ENCODE measurements at places on chromosomes 2 and 18. TPM values are rescaled to one million over a fixed set of nuclear protein-coding genes. Genes with fewer than 3 reads are reported as not detected.
A peak's percentile ranks its signal among the peaks of the same experiment; 100 is the strongest.

DNA sequence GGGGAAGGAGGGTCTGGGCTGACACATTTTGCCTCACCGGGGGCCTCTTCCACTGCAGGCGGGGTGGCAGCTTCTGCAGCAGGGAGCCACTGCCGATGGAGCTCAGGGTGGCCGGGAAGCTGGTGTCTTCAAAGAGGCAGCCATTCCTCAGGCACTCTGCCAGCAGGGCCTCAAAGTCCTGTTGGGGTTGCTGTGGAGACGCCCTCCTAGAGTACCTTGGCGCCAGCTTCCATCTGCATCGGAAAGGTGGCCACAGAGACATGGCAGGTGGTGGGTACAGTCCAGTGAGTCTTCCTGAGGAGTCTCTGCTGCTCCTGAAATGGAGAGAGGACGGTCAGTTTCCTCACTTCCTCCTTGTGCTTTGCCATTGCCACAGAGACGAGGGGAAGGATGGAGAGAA, 12.1 kb downstream of the CAPN14 start:
- no peak for DNase-seq

DNA sequence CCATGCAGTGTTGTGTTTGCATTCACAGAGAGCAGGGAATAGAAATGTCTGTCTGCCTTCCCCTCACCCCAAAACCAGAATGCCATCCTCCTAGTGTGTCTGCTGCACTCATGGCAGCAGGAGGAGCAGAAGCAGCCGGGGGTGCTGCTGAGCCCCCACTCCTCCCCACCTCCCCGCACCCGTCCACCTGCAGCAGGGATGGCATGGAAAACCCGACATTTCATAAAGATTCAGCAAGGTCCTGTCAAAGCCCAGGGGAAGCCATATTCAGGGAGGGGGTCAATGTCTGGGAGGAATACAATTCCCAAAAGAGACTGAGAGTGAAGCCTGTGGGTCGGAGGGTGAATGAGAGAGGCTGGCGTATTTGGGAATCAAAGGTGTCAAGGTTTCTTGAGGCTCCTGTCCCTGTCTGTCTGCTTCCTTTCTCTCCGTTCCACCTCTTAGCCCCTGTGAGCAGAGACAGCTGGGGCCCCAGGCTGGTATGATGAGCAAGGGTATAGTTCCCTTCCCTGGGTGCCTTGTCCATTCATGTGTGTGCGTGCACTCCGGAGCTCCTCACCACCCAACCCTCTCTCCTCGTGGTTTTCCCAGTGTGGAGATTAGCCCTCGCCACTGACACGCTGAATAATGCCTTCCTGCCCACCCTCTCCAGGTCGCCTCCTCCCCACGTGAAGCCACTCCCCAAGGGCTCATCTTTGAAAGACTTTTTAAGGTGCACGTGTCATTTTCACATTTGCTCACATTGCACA, 133.5 kb upstream of the ZNF236 start:
- DNase-seq = no peak

DNA sequence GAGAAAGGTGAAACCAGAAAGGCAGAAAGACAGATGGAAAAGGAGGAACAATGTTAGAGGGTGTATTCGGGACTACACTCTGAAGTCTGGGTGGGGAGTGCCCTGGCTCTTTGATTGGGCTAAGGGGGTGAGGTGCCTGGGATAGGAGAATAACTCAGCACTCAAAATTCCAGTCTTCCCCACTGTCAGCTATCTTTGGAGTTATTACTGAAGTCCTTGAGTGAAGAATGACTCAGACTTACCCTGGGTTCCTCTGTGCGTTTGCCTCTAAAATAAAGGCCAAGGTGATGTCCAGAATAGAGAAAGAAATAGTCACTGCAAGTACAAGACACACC, 151.8 kb upstream of the SERPINE2 start:
- DNase-seq = no peak

DNA sequence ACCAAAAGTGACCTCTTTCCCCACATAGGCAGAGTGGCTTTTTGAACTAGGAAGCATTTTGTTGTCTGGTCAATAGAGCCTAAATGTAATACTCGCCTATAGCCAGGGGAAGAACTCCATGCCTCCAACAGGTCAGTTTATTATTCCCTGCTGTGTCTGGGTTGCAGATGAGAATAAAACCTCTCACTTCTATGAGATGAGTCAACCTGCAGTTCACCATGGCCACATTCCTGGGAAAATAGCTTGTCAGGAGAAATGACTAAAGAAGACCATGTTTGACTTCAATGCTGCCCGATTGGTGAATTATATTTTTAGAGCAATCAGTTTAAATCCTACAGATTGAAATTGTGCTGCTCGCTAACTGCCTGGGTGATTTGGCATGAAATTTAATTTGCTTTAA, 46.7 kb upstream of the LRRTM1 start:
- DNase-seq = no peak

- DNase-seq = no peak
Measured at GRCh38 chr18:58205443-58206160, 161.6 kb downstream of the NEDD4L start.

- no peak for DNase-seq
Measured at GRCh38 chr18:78949216-78949615, 30.4 kb upstream of the SALL3 start.

GRCh38 chr18:79625195-79625923, 54.2 kb upstream of the CTDP1 start:
- no peak for DNase-seq

DNA sequence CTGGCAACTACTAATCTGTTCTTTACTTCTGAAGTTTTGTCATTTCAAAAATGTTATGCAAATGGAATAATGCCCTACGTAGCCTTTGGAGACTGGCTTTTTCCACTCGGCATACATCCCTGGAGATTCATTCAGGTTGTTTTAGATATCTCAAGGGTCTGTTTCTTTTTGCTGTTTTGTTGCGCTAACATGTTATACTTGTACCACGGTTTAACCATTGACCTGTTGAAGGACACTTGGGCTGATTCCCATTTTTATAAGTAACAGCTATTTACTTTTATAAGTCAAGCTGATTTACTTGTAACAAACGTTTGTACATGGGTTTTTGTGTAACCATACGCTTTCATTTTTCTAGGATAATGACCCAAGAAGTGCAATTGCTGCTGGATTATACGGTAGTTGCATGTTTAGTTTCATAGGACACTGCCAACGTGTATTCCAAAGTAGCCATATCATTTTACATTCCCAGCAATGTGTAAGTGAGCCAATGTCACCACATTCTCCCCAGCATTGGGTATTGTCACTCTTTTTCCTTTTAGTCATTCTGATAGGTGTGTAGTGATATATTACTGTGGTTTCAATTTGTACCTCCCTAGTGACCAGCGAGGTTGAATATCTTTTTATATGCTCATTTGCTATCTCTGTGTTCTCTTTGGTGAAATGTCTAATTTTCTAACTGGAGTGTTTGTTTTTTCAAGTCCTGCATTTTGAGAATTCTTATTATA, 36.5 kb upstream of the STAT4 start:
- no peak for DNase-seq

- DNase-seq = no peak
Measured at GRCh38 chr2:6764968-6765723, 100.6 kb downstream of the CMPK2 start.

GRCh38 chr2:201961401-201961800, 72.3 kb upstream of the FZD7 start:
- DNase-seq = no peak

- DNase-seq = no peak
Measured at GRCh38 chr18:44816477-44816876, 135.8 kb downstream of the SETBP1 start.

- no peak for DNase-seq
Measured at GRCh38 chr2:235218486-235218907, 266.7 kb downstream of the SH3BP4 start.

DNA sequence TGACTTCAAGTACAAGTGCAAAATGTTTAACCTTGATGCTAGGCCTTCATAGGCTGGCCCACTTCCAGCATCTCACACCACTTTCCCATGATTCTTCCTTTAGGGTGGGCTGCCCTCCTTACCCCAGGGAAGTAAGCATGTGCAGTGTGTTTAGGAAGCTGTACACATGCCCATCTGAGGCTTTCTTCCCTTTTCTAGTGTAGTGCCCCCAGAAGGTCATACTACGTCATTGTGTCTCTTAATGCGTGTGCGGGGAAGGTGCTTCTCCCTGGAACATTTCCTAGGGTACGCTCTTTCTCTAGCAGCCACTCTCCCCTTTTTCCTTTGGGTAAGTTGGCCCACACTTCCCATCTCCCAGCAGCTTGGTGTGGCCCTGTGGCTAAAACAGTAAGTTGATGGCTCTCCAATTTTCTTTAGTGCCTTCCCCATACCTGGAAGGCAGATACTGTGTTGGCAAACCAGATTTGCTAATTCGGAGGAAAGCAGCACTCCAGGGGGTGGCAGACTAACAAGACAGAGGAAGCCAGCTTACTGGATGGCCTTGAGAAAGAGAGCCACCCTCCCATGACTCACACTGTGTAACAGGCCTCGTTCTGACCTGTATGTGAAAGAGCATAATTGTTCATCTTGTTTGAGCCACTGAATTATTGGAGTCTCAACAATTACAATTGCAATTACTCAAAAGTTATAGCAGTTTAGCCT, 1.1 kb upstream of the SULT6B1 start:
- DNase-seq = peak; percentile 95

DNA sequence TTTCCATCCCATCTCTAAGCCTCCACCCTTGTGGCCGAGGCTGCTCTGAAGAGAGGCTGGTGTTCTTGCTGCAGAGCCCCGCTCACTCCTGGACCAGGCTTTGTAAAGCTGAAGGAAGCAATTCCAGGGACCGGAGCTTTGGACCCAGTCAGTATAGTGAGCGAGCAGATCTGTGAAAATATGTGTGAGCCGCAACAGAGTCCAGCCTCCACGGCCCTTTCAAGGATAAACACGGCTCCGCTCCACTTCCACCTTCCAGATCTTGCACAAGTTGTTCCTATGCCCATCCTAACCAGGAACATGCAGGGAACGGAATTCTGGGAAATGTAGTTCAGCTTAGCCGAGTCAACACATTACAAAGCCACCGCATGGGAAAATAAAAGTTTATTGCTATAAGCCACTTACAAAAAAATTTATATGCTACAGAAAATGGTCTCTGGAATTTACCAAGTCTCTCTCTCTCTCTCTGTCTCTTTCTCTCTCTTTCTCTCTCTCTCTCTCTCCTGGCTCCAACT, 151.7 kb upstream of the ZNF521 start:
- DNase-seq = peak; percentile 69

DNA sequence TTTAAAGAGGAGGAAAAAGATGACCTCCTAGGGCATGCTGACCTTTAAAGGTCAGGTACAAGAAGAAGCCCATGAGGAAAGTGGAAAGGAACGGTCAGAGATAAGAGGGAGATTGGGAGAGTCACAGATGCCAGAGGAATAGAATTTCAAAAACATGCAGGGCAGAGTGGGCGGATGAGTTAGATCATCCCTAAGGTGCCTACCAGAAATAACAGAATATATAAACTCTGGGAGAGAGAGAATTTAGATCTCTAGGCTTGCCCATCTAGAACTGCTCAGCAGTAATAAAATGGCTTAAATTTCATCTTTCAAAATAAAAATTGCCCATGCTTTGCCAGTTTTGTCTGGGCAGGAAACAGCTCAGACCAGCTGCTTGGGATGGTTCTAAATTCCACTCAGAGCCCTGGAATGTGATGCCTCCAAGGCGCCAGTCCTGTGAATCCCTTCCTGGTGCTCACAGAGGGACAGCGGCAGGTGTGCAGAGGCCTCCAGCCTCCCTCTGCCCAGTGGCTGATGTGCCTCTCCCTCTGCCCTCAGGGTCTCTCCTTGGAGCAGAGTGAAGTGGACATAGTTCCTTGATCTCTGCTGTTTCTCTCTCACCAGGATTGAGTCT, 130.9 kb downstream of the ANTXR1 start:
- DNase-seq = peak; percentile 45

DNA sequence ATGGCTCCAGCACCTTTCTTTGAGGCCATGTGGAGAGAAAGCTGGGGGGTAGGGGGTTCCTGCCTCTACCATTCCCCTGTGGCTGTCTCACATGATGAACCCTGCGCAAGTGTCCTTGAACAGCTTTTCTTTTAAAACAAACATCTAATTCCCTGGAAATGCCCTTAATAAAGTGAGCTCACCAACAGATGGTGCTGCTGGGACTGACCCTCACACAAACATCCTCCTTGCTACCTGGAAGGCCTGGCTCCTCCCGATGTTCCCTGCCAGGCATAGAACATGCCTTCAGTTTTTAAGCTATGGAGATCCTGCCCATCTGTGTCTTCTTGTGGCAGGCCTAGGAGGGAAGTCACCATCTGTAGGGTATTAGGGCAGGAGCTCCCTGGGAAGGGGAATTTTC, 60.7 kb upstream of the GATA6 start:
- no peak for DNase-seq

- no peak for DNase-seq
Measured at GRCh38 chr18:24791751-24792545, 331.5 kb downstream of the HRH4 start.

- no peak for DNase-seq
Measured at GRCh38 chr18:58878640-58879039, 14.0 kb downstream of the ZNF532 start.

- no peak for DNase-seq
Measured at GRCh38 chr18:38602341-38602740, 1036.7 kb upstream of the CELF4 start.

- no peak for DNase-seq
Measured at GRCh38 chr2:218394298-218395089, 5.2 kb upstream of the CTDSP1 start.

DNA sequence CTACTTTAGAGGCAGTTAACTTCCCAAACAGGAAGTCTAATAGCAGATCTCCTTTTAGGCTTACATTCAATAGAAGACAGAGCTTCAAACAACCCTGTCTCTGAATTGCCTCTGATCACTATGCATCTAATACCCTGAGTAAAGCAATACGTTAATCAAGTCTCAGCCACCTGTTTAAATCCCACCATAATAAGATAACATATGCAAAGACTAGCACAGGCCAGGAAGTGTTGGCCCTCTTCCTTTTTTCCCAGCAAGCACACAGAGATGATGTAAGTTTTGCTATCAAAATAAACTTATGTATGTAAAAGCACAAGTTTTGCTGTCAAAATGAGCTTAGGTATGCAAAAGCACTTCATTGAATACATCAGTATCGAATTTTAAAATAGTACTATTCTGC, 385.5 kb downstream of the RND3 start:
- no peak for DNase-seq

DNA sequence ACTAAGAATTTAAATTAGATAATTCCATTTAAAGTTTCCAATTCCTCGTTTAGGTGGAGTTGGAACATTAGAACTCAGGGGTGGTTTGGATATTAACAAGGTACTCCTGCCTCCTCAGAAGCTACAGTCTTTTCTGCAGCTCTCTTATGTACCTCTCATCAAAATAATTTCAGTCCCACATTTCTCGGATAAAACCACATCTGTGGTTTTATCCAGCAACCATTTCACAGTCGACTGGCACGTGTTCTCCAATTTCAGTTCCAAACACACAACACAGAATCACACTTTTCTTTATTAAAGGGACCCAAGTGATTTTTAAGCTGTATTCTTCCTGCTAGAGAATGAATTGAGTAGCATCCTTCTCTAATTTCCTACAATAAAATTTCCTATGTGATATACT, 22.7 kb upstream of the NFU1 start:
- no peak for DNase-seq

GRCh38 chr2:157149270-157149669, 108.2 kb upstream of the GALNT5 start:
- DNase-seq = no peak

The FBLN7 gene
- total RNA-seq = 0.68 TPM

The CPLX4 gene
- total RNA-seq = not detected

The RNF125 gene
- 0.57 TPM for total RNA-seq

The LYPD1 gene
- 153 TPM for total RNA-seq

The ING5 gene
- total RNA-seq = 21.0 TPM

The METTL21A gene
- 24.1 TPM for total RNA-seq

The RAB31 gene
- 18.2 TPM for total RNA-seq

The SLC9A2 gene
- 1.5 TPM for total RNA-seq

The GCA gene
- total RNA-seq = 11.3 TPM

The DSG1 gene
- total RNA-seq = not detected

The TRPM8 gene
- total RNA-seq = 0.12 TPM

The GREB1 gene
- 11.3 TPM for total RNA-seq

Measured in Daoy (cell line).